Omental fat pad (tissue), 4 donors: ENCODE measurements at places on chromosomes 6 and 20.

- no peak for DNase-seq
Measured at GRCh38 chr20:16111852-16112412, 461.3 kb downstream of the KIF16B start.

- no peak for DNase-seq
Measured at GRCh38 chr20:50350510-50351249, 159.5 kb upstream of the PTPN1 start.

GRCh38 chr20:15494851-15495250 lies 1078.4 kb downstream of the KIF16B start:
- DNase-seq = no peak

DNA sequence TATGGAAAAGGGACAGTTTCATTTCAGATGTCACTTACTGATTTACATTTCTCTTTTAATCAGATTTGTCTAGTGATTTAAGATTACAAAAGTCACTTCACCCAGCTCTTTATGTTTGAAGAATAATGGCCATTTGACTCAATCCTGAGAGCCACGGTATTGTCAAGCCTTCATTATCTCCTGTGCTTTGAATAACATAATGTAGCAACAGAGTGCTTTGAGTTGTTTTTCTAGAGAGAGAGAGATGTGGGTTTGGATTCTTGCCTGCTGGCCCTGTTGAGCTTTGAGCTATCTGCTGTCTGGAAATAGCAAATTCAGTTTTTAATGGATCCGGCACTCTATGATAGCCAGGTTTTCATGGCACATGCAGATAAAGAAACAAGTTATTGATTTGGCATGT lies 478.4 kb upstream of the SOX4 start:
- no peak for DNase-seq

DNA sequence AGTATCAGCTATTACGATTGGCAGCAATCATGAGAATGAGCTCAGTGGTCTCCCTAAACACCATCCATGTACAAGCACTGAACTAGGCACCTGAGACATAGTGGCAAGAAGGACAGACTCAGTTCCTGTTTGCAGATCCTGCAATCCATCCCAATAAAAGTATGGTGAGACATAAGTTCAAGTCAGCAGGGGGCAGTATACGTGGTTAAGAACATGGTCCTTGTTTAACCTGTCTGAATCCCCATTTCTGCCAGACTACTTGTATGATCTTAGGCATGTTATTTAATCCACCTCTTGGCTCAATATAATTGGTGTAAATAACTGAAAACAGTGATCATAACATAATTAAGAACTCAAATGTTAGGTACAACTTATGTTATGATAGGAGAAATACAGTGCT lies 33.2 kb upstream of the PNISR start:
- DNase-seq = no peak

DNA sequence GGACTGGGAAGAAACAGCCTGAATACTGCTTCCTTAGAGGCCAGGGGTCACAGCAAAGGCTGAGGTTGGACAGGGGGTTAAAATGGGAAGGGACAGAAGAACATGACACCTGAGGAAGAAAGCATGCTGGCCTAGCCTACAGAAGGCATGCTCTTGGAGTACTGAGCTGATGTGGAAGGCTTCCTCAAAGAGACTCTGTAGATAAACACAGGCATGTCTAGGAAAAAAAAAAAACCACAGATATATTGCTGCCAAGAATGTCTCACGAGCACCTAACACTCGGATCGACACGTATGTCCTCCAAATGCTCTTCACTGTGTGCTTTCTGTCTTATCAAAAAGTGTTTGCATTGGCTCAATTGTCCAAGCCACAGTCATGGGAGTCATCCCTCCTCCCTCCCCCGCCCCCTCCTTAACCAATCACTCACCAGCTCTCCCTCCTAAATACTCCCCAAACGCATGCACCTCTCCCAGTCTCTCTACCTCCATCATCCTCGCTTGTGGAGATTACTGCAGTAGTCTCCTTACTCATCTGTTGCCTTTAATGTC lies 101.1 kb upstream of the LRFN2 start:
- no peak for DNase-seq

DNA sequence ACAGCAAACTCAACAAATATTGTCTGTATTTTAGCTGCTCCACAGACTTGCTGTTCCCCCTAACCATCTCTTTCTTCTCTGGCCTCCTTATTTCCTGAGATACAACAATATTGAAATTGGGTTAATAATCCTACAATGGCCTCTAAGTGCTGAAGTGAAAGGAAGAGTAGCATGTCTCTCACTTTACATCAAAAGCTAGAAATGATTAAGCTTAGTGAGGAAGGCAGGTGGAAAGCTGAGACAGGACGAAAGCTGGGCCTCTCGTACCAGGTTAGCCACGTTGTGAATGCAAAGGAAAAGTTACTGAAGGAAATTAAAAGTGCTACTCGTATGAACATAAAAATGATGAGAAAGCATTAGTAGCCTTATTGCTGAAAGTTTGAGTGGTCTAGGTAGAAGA lies 63.8 kb downstream of the ELOVL5 start:
- no peak for DNase-seq

- peak; percentile 58 for DNase-seq
Measured at GRCh38 chr20:45347936-45348778, at the start of gene SDC4. Gene SDC4, minus strand, starts transcription at chr20:45348424. Its CDS starts 40 bp downstream, at chr20:45348384.

- DNase-seq = no peak
Measured at GRCh38 chr20:24776755-24777271, 172.3 kb upstream of the CST7 start.

DNA sequence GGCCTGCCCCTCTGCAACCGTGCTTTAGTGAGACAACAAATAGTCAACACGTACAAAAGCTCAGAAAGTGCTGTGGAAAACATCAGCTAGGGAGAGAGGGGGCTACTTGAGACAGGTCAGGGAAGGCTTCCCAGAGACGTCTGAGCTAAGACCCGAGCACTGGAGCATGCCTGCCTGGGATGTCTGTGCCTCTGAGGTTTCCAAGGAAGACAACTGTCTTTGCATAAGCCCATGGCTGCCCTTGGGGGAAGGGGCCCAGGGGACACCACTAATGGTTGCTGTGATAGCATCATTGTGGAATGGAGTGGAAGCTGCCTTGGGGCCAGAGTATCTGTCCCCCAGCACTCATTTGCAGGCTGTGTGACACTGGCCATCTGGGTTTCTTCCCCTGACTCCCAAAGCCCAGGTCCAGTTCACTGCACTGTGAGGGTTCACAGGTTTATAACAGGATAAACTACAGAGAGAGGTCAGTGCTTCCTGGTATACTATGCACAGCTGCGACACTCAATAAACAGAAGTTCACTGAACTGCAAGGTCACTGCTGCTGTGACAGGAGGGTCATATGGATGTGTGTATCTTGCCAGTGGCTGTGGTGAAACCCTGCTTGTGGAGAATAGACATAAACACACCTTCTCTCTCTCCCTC lies 1.5 kb upstream of the ARFGEF2 start:
- no peak for DNase-seq

GRCh38 chr6:106411643-106412200 lies 51.2 kb downstream of the CRYBG1 start:
- no peak for DNase-seq

DNA sequence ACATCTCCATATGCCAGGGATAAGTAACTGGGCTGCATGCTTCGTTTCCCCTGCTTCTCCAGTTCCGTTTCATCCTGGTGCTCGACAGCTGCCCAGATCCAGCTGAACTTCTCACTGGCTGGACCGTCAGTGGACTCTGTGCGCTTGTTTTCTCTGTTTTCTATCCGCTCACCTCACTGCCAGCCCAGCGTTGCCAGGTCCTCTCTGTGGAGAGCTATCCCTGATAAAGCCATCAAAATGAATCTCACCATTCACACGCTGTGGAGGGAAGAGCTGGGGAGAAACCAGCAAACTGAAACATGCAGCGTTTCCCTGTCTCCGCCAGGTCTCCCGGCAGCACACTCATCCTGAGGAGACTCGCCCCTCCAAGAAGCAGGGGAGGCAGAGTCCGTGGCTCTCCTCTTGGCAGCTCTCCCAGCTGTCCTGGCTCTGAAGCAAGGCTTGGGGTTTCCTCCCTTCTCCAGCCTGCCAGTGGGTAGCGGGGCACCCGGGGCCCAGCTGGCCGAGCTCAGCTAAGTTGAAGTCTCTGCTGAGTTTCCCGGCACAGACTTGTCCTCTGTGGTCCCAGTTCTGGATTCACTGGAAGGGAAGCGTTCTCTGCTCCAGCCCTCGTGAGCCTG lies 160.9 kb downstream of the DTNBP1 start:
- DNase-seq = no peak

- DNase-seq = no peak
Measured at GRCh38 chr20:40893610-40894236, 134.9 kb upstream of the TOP1 start.

GRCh38 chr6:84027340-84028181 lies 6.0 kb upstream of the MRAP2 start:
- no peak for DNase-seq
